ENCODE measurements at places on chromosomes 16 and 17.

DNA sequence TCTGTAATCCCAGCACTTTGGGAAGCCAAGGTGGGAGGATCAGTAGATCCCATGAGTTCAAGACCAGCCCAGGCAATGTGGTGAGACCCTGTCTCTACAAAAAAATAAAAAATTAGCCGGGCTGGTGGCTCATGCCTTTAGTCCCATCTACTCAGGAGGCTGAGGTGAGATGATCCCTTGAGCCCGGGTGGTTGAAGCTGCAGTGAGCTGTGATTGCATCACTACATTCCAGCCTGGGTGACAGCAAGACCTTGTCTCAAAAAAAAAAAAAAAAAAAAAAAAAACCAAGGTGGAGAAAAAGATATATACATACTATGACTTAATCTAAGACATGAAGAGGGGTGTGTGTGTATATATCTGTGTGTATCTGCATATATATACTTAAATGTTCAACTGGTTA is 26.7 kb downstream of the BBS2 start:
- DNase-seq = no peak

DNA sequence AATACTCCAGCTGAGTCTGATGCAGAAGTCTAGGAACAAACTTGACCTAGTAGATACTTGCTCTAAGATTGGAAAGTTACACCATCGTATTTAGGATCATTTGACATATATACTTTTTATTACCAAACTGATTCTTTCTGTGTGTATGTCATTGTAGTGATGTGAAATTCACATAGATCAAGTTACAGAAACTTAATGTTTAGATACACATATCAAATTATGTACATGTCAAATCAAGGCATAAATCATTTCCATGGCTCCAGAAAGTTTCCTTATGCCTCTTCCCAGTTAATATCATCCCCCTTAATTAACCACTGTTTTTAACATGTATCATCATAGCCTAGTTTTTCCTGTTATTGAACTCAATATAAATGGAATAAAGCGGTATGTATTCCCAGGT is 292.0 kb upstream of the CDH11 start:
- no peak for DNase-seq

DNA sequence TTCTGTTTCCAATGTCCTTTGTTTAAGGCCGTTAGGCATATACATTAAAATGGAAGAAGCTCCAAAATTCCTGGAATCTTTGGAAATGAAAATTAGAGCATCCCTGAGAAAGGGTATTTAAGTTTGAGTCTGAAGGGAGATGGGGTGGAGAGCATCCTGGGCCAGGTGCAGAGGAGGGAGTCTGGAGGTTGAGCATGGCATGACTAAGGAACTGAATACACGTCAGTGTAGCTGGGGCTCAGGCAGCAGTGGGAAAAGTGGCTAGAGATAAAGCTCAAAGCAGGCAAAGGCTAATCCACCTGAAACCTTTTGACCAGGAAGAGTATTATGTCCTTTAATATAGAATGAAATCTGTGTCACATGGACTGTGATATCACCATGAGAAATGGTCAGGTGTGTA is 669.0 kb upstream of the RBFOX1 start:
- no peak for DNase-seq

DNA sequence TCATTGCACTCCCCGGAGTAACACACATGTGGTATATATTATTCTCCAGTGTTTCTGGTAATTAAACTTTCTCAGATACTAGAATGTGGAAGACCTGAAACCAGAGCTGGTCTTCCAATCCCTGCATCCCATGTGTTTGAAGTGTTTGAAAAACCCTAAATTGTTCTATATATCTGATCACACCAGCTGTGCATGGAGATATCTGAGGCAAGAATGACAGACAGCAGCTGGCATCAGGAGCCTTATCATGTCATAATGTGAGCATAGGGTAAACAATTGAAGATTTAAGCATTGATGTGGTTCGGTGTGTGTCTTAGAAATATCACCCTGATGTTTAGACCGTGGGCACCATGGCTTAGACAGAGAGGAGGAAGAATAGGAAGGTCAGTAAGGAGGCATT is 251.0 kb downstream of the CDH11 start:
- DNase-seq = no peak

DNA sequence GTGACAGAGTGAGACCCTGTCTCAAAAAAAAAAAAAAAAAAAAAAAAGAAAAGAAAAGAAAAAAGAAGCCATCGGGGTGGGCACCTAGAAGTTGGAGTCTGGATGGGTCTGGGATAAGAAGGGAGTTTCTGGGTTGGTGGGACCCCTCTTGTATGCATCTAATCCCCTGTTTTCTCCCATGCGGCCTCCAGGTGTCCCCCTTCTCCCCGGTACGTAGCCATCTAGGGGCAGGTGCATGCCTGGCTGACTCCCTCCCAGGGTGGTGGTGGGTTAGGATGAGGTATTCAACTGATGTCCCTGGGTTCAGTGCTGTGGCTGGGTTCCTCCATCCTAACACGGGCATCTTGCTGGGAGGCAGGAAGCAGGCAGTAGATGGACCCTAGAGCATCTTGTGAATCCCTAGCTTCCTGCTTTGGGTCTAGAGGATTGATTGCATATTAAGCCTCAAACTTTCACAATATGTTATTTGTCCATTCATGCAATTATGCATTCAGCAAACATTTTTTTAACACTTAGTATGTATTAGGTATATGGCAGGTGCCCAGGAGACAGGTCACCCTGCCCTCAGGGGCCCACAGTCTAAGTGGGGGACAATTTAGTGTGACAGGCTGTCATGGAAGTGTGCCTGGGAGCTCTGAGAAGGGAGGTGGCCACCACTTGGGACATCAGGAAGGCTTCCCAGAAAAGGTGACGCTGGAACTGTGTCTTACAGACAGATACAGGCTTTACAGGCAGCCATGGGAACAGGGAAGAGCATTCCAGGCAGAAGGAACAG is 13.1 kb downstream of the FMNL1 start:
- no peak for DNase-seq

- DNase-seq = no peak
These were observed 93.6 kb upstream of the NOG start for GRCh38 chr17:56499799-56500388.

- no peak for DNase-seq
These were observed 418.0 kb upstream of the PSMD7 start for GRCh38 chr16:73878611-73879010.

DNA sequence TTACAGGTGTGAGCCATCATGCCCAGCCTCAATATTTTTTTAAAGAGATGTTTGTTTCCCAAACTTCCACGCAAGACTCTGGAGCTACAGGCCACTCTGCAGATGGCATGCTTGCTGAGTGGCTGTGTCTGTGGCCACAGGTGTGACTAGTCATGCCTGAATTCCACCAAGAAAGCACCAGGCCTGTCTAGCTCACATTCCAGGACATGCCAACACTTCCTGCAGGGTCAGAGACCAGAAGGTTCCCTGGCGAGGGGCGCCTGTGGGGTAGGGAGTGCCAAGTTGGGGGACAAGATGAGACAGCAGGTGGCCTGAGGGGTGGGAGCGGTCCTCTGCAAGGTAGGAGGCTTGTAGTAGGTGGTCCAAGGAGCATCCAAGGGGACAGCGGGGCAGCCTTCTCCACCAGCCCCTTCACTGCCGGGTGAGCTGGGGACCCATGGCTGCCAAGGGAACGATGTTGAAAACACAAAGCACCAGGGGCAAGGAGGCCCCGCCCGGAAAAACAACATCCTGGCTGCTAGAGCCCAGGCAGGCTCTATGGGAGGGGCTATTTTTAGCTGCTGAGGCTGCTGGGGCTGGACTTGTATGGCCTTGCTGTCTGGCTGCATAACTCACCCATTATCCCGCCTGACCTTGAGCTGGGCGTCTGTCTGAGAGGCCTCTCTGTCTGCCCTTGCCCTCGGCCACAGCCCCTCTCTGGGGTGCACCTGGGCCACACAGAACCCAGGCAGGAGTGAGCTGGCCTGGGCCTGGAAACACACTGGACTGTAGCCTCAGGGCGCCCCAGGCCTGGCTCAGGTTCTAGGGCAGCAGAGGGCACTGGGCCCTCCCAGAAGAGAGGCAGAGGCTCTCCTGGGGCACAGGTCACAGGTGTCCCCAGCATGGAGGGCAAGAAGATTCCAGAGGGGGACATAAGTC is 5.7 kb downstream of the TRIM47 start:
- DNase-seq = no peak

GRCh38 chr17:42284566-42284965 is 3.7 kb upstream of the STAT5A start:
- no peak for DNase-seq

GRCh38 chr17:7688808-7689316 is 585 bp downstream of the WRAP53 start:
- no peak for DNase-seq

DNA sequence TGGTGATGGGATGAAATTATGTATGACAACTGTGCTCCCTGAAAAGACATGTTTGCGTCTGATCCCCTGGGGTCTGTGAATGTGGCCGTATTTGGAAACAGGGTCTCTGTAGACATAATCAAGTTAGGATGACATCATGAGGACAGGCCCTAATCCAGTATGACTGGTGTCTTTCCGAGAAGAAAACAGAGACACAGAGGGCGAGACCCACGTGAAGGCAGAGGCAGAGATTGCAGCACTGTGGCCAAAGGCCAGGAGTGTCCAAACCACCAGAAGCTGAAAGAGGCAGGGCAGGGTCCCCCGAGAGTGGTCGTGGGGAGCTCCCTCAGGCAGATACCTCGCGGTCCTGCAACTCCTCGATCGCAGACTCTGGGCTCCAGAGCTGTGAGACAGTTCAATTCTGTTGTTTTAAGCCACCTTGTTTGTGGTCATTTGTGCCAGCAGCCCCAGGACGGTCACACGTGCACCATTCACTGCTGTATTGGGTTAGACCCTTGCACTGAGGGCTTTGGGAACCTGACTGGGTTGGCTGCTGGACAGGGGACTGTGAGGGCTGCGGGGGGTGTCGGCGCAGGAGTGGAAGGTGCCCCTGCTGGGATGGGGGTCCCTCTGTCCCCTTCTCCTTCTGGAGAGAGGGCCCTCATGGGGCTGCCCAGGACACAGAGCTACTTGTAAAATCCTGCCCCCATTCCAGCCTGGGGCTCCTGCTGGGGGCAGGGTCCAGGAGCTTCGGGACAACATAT is 27.7 kb downstream of the METRNL start:
- no peak for DNase-seq

- DNase-seq = no peak
These were observed 52.8 kb downstream of the MARCHF10 start for GRCh38 chr17:62755141-62755851.

DNA sequence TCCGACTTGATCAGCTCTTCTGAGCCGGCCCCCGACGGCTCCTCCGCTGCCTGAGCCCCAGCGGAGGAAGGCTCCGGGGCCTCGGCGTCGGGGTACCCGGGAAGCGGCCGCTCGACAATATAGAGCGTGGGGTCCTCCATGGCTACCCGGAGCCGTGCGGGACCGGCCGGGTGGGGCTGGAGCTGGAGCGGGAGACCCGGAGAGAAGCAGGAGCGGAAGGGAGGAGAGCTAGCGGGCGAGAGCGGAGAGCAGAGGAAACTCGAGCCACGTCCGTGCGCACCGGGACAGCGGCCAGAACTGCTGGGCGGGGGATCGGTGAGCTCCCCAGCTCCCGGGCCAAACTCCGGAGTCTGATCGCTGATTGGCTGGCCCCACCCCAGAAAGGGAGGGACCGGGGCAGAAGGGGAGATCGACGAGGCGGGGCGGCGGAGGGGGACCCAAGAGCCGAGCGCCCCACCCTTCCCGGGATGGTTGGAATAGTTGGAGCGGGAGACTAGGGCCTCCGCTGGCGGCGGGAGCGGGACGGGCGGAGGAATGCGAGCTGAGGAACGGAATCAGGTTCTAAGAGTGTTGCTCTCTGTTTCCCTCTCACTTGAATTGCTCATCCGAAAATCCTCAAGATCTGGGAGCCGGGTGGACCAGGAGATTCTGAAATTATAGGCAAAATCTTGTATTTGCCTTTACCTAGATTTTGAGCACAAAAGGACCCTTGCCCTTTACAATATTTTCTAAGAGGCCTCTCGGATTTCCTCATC is at the start of gene CAVIN1:
Gene CAVIN1 (minus strand): TSS at position 299 of the 755 bp plus-strand sequence. CDS start 159 bp downstream, at position 140.
- no peak for DNase-seq

DNA sequence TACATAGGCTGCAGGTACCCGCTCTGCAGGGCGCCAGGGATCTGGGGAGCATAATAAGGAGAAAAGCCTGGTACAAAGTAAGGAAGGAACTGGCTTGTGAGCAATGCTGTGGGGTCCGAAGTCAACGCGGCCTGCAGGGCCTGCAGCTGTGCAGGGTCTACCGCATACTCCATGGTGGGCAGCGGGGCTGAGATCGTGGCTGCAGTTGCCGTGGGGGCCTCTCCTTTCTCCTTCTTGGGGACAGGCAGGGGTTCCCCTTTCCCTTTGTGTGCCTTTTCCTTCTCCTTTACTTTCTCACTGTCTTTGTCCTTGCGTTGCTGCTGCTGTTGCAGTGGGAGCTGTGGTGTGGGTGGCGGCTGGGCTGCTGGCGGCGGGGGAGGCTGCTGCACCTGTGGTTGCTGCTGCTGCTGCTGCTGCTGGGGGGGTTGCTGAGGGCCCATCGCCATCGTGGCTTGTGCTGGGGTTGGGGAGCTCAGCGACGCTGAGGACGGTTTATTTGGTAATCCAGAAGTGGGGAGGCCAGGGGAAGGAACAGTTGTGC is 259.6 kb downstream of the ZFHX3 start:
- DNase-seq = no peak

DNA sequence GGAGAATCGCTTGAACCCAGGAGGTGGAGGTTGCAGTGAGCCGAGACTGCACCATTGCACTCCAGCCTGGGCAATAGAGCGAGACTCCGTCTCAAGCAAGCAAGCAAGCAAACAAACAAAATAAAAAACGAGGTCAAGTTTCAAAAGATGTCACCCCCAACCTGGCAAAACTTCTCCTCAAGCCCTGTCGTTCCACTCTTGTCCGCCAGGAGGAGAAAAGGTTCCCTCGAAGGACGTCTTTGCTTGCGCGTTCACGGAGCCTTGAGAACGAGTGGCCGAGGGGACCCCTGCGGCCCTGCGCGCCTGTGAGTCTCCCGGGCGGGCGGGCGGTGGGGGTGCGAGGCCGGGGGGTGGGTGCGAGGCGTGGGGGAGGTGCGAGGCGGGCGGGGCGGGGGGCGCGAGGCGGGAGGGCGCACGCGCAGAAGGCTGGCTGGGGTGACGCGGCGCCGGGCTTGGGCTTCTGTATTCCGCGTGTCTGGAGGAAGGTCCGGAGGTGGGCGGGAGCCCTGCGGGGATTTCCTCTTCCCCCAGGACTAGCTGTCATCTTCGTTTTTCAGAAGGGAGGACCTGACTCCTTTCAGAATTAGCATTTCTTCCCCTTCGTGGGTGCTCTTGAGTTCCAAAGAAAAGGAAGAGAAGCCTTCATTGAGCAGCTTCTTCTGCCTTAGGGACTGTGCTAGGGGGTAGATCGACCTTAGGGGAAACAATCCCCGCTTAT is 3.7 kb downstream of the SLC52A1 start:
- DNase-seq = peak; percentile 7

All from NCI-H1417 treated with DMSO at 0.1 percent for 48 hours (cell line).